Activated CD4-positive, alpha-beta T cell treated with anti-CD3 and anti-CD28 coated beads, Interleukin-2, amount 10 ng/mL, durations not matched to agents 24 days and 14 days (primary cell): ENCODE measurements at places on chromosomes 2 and 18.

- no peak for DNase-seq
Observed at GRCh38 chr18:69102959-69103358, 297.7 kb upstream of the DOK6 start.

GRCh38 chr2:46521215-46521683 lies 41.9 kb downstream of the TMEM247 start:
- DNase-seq, result no peak

- no peak for DNase-seq
Observed at GRCh38 chr2:191247381-191248057, 2.3 kb downstream of the MYO1B start.

DNA sequence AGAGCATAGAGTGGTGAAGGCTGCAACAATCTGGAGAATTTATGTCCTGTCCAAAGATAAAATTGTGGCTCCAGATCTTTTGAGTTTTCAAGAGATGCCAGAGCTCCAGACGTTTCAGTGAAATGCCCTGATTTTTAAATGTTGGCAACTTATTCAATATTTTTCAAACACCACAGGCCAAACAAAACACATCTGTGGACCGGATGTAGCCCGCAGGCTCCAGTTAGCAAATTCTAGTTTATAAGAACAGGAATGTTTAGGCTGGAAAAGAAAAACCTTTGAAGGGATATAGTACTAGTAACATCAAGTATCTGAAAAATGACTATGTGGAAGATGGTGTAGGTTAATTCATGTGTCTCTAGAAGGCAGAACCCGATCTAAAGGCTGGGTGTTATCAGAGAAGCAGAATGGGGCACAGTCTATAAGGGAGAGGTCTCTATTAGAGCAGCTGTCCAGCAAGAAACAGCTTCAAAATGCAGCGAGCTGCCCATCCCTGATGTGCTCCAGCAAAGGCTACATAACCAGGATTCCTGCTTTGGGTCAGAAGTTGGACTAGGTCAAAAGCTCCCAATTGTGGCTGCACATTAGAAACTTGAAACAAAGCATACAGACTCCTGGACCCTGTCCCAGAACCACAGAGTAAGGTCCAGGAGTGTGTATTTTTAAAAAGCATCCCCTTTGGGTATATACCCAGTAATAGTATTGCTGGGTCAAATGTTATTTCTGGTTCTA lies 105.9 kb downstream of the ANKRD44 start:
- no peak for DNase-seq

GRCh38 chr2:221747289-221747972 lies 175.3 kb upstream of the EPHA4 start:
- DNase-seq, result no peak

DNA sequence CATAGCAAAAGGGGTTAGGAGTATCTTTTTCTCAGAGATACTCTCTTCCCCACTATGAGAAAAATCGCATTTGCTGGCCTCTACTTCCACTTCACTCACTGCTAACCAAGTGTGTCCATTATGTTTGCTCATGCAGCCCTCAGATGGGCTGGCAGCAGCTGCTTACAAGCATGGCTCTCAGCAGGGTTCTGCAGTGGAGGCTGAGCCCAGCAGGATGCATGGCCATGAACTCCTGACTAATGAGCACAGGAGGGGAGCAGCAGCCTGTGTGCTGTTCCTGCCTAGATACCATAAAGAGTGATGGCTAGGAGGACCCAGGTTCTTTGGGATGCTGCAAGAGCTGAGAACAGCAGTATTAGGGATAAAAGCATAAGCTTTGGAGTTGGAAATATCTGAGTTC lies 316.9 kb upstream of the THSD7B start:
- no peak for DNase-seq

DNA sequence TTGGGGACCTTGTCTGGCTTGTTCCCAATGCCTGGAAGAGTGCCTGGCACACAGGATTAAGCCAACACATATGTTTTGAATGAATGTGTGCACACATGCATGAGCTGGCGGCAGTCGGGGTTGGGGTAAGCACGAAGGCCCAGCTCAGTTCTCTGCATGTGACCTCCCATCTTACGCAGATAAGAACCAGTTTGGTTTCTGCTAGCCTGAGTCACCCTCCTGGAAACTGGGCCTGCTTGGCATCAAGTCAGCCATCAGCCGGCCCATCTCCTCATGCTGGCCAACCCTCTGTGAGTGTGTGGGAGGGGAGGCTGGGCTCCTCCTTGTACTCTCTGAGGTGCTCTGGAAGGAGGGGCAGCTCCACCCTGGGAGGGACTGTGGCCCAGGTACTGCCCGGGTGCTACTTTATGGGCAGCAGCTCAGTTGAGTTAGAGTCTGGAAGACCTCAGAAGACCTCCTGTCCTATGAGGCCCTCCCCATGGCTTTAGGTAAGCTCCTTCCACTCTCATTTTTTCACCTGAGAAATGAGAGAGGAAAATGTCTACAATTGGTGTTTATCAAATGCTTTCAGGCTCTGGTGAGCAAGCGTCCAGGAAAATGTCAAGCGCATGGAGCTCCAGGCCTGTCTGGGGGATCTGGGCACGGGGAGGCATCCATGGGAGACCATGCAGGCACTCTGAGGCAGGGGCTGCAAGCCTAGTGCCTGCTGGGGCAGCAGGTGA lies 9.7 kb upstream of the IL1RN start:
- DNase-seq, result no peak

GRCh38 chr2:205352593-205352992 lies 329.7 kb upstream of the NRP2 start:
- no peak for DNase-seq

GRCh38 chr2:237262838-237263771 lies 150.9 kb downstream of the COL6A3 start:
- DNase-seq, result no peak

GRCh38 chr2:226115102-226115831 lies 684.4 kb downstream of the IRS1 start:
- no peak for DNase-seq

DNA sequence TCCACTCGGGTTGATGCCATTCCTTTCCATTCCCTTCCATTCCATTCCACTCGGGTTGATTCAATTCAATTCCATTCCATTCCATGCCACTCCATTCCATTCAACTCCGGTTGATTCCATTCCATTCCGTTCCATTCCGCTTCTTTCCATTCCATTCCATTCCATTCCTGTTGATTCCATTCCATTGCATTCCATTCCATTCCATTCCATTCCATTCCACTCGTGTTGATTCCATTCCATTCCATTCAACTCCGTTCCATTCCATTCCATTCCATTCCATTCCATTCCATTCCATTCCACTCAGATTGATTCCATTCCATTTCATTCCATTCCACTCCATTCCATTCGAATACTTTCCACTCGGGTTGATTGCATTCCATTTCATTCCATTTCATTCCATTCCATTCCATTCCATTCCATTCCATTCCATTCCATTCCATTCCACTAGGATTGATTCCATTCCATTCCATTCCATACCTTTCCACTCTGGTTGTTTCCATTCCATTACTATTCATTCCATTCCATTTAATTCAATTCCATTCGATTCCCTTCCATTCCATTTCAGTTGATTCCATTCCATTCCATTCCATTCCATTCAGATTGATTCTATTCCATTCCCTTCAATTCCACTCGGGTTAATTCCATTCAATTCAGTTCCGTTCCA lies 1141.8 kb downstream of the RPIA start:
- DNase-seq, result no peak

DNA sequence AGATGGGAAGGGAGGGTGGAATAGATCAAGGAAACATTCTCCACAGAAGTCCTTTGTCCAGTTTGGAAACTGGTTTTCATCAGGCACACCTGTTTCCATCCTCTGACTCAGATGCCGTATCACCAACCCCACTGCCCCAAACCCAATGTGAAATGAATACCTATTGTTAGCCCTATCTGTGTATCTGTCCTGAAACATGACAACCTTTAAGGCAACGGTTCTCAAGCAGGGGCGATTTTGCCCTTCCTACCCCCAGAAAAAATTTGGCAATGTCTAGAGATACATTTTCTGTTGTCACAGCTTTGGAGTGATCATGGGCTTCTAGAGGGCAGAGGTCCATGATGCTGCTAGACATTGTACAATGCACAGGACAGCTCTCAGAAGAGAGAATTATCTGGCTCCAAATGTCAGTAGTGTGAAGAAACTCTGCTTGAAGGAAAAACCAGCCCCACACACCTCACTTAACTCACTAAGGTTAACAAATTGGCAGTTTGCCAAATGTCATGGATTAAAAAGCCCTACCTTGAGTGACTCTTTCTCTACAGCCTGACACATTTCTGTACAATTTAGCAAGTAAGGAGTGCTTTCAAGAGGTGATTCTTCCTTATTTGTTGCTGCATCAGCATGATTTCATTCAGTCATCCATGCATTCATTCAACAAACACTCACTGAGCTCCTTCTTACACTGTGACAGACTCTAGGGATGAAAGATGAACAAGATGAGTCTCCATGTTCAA lies 3.4 kb downstream of the SCTR start:
- no peak for DNase-seq

DNA sequence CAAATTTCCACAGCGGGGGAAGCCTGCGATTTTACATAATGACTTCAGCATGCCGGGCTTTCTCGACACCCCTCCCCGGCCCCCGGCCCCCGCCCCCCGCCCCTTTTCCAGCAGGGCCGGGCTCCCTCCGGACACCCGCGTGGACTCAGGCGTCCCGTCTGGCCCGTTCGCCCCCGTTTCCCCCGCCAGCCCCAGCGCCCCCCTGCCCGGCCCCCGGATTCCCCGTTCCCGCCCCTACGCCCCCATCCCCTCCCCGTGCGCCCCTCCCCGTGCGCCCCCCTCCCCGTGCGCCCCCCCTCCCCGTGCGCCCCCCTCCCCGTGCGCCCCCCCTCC lies 456 bp upstream of the NFATC1 start:
- DNase-seq, result no peak

DNA sequence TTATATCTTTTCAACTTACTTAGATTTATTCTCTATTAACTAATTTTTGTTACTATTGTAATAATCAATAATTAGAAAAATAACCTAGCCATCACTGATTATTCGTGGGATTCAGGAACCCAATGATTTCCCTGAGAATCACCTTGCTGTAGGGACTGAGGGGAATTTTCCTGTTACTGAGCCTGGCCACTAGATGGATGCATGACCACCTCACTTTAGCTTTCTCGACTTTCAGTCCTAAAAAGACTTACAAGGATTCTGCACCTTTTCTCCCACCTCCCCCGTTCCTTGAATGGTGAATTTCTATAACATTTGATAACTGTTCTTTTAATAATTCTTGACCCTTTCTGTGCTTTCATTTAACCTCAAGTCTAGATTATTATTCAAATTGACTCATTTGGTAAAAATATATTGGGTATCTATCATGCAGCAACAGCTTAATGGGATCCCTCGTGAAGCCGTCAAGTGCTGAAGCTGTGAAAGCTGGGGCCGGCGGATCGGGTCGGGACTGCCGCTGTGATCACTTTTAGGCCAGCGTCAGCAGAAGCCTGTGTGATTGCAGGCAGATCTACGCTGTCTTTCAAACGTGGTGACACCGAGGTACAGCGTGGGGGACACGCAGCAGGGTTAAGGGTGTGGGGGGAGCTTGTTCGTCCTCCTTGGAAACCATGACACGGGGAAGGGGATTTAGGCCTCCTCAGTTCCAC lies 38.8 kb upstream of the TMEM18 start:
- DNase-seq, result peak; percentile 49

DNA sequence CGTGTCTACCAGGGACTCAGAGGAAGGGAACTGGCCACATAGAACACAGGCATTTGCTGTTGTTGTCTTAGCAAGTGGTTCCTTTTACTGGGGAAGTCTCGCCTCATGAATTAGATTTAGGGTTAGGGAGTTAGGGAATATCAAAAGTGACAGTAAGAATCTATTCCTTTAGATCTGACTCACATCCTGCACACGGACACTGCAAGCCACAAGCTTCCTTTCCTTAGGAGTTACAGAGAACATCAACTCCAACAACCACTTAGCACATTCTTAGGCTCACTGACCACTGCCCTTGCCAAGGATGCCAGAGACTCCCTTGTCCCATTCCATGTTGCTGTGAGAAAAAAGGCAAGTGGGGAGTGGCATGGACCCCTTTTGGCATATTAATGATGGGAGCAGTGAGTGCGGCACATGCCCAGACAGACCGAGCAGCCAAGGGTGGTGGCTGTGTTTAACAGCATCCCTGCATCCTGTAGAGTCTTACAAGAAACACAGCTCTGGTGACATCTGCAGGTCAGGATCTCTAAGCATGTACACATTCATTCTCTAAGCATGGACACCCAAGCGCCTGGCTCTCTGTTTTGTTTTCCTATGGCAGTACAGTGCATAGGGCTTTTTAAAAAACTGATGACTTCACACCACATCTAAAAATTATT lies 745.6 kb upstream of the RAB6C start:
- DNase-seq, result no peak

- DNase-seq, result no peak
Observed at GRCh38 chr2:59938181-59938580, 615.3 kb downstream of the BCL11A start.

DNA sequence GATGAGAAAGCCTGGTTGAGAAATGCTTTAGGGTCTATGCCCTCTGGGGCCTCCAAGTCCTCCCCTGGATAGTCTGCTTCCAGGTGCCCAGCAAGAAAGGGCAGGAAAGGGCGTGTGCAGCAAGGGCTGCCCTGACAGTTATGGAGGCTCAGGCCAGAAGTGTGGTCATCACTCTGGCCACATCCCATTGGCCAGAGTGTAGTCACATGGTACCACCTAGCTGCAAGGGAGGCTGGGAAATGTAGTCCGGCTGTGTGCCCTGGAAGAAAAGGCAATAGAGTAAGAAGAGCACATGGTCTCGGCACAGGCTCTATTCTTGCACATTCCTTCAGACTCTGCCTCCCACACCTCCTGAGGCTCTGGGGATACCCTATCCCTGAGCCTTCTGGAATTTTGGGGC lies 35.7 kb downstream of the ODC1 start:
- DNase-seq, result peak; percentile 82

DNA sequence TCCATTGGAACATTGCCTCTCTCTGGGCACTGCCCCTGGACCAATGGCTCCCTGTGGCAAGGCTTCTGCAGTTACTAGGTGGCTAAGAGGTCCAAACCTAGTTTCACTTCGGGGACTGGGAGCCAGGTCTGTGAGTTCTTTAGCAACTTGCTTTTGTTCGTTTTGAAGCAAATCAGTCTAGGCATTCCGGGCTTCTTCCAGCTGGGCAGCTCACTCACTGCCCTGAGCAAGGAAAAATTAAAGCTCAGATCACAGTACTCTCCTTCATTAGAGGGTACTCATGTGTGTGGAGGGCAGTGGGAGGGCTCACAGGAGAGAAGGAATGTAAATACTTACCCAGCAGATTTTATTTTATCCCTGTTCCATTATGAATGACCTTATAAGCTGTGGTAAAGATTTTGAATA lies 80.3 kb downstream of the SPP2 start:
- no peak for DNase-seq

- no peak for DNase-seq
Observed at GRCh38 chr2:2689306-2689705, 358.2 kb upstream of the MYT1L start.
